ENCODE measurements at places on chromosomes 3 and 15.
A peak's percentile ranks its signal among the peaks of the same experiment; 100 is the strongest.

GRCh38 chr3:124772081-124772831, 42.0 kb downstream of the UMPS start:
- no peaks in the 10 kb centered on the region for H3K4me1 ChIP-seq
- H3K36me3 ChIP-seq = no peaks in the 10 kb centered on the region
- no peak overlapping the region for H3K27ac ChIP-seq
- H3K27me3 ChIP-seq = peaks cover 46% of the 10 kb centered on the region

DNA sequence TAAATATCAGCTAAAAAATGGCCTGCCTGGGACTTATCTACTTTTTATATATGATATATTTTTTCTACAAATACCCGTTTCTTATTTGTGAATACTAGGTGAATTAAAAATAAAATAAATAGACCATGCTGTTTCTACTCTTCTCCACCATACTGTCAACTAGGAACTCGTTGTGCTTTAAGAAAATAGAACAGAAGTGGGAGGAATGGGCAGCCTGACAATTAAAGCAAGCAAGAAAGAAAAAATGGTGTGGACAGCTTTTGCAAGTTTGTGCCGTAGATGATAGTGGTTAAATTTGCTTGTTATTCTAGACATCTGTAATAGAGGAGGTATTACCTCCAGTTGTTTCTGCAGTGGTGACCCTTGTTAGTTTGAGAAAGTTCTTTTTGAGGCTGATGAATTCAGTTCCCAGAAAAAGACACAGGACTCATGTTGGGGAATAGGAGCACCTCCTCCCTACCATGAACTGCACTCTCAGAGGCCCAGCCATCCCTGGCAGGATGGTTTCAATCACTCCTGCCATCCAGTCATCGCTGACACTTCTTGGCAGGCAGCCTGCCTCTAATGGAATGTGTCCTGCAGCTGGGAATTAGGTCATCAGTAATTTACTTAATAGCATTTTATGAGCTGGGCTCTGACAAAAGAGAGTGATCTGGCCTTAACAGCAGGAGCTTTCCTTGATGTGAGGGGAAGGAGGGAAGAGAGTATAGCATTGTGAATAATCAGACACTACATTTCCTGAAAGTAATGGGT, 105.0 kb upstream of the GAP43 start:
- no peak for ATAC-seq
- H3K4me1 ChIP-seq = peaks cover 10% of the 10 kb centered on the region
- peaks cover 27% of the 10 kb centered on the region for H3K27me3 ChIP-seq
- H3K4me3 ChIP-seq = no peak overlapping the region

DNA sequence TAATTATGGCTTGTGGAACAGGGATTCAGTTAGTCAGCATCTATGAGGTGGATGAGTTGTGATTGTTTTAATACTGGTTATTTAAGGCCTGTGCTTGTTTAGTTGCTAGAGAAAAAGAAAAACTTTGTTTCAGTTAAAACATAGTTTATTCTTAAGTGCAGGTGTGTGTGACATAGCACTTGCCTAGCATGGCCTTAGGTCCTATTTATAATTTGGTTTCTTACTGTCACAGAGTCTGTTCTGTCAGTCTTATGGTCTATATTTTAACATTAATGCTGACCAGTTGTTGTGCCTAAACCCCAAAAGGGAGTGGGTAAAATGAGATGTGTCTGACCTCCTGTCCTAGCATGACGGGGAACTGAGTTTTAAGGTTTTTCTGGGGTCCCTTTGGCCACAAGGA, 486.3 kb downstream of the ZIC1 start:
- H3K4me1 ChIP-seq = no peaks in the 10 kb centered on the region
- no peaks in the 10 kb centered on the region for H3K36me3 ChIP-seq
- H3K27ac ChIP-seq = no peak overlapping the region
- H3K4me3 ChIP-seq = no peak overlapping the region

- no peaks in the 10 kb centered on the region for H3K4me1 ChIP-seq
- H3K36me3 ChIP-seq = no peaks in the 10 kb centered on the region
- no peak for ATAC-seq
Observed at GRCh38 chr3:55526332-55527030, 39.4 kb upstream of the WNT5A start.

DNA sequence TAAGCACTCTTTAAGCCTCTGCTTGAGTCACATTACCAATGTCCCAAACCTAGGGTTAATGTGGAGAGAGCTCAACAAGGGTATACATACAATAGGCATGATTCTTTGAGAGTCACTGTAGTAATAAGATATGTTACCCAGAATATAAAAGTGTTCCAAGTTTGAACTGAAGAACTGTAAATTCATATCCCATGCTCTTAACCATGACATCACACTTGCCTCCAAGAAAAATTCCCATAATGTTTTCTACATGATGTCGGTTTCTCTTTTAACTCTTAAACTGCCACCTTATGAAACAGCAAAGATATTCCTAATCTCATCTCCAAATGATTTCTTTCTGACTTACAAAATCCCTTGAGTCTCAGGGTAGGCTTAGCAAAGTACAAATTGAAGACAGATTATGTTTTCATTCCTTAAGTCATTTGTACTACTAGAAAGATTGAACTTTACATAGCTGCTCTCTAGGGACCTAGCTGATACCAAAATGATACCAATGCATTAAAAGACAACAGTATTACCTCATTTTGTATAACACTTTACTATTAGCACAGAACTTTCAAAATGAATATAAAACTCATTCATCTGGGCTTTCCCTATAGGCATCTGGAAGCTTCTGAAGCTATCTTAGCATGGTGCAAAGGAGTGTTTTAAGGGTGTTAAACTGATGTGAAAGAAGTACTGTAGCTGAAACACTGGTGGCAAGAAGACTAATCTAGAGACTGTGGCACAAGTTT, 127.1 kb downstream of the KCNMB2 start:
- H3K4me3 ChIP-seq = no peak overlapping the region
- H3K27ac ChIP-seq = no peak overlapping the region
- ATAC-seq = no peak
- H3K27me3 ChIP-seq = peaks cover 19% of the 10 kb centered on the region

GRCh38 chr3:164380156-164380555, 698.1 kb downstream of the SI start:
- ATAC-seq = no peak
- no peaks in the 10 kb centered on the region for H3K4me1 ChIP-seq
- no peaks in the 10 kb centered on the region for H3K36me3 ChIP-seq
- no peak overlapping the region for H3K27ac ChIP-seq
- H3K4me3 ChIP-seq = no peak overlapping the region
- no peaks in the 10 kb centered on the region for H3K27me3 ChIP-seq

DNA sequence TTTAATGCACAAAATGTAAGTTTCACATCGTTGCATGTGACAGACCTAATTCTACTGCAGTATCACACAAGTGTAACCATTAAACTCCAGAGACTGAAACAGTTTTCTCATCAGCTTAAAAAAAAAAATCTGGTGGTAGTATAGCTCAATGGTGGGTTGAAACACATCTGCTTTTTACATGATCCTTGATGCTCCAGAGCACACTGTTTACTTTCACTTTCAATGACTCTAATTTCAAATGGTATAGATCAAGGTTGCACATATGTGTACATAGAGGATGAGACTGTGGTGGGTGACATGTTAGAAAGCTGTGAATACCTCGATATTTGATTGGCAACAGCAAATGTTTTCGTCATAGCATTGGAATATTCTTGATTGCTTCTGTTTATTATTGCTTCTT, 22.4 kb downstream of the MCTP2 start:
- H3K4me3 ChIP-seq = no peak overlapping the region
- ATAC-seq = peak; percentile 53
- peak overlapping the region; percentile 17 for H3K27ac ChIP-seq
- H3K36me3 ChIP-seq = peaks cover 15% of the 10 kb centered on the region

- H3K4me3 ChIP-seq = no peak overlapping the region
- no peaks in the 10 kb centered on the region for H3K27me3 ChIP-seq
- no peak for ATAC-seq
- H3K27ac ChIP-seq = no peak overlapping the region
- H3K4me1 ChIP-seq = peaks cover 10% of the 10 kb centered on the region
Observed at GRCh38 chr15:77076323-77076915, 5.5 kb upstream of the TSPAN3 start.

DNA sequence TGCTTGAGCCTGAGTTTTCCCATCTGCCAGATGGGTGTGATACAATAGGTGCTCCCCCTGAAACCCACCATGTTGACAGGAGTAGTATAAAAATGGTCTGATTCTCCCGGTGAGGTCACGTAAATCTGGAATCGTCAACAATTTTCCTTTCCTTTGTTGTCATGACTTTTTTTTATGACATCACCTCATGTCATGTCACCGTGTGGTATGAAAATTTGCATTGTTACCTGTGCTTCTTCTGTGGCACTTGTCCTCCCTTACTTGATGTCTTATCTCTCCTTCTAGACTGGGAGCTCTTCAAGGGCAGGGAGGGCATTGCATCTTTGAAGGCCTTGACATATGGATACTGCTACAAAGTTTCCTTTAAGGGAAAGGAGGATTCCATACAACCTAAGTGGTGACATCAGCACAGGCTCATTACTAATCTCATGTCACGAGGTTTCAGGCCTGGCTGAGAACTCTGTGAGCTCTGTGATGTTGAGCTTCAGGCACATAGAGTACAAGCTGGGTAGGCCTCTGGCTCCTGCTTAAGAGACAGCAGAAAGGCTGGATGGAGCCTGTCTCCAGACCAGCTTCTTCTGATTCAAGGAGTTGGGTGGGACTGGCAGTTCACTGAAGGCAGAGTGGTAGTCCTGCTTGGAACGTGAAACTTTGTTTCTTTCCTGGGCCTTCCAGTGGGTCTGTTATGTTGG, 66.3 kb downstream of the LPP start:
- no peak overlapping the region for H3K27ac ChIP-seq
- H3K4me3 ChIP-seq = no peak overlapping the region
- peaks cover 13% of the 10 kb centered on the region for H3K4me1 ChIP-seq
- H3K36me3 ChIP-seq = peaks cover 26% of the 10 kb centered on the region

DNA sequence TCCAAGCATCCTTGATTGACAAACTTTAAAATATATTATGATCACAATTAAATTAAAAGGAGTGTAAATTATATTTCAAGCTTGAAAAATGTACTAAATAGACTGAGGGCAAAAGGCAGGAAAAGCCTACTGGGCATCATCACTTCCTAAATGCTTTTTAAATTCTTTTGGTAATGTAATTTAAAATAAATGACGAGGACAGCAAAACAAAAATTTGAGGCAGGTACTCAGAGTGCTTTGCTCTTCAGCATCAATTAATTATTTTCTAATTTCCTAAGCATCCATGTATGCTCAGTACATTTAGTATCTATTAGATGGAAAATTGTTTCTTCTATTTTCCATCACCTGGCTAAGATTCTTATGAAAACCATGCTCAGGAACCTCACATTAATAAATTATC, 5.2 kb downstream of the CBLB start:
- peaks cover 19% of the 10 kb centered on the region for H3K4me1 ChIP-seq
- no peak overlapping the region for H3K4me3 ChIP-seq
- peaks cover 6% of the 10 kb centered on the region for H3K36me3 ChIP-seq
- no peak for ATAC-seq

DNA sequence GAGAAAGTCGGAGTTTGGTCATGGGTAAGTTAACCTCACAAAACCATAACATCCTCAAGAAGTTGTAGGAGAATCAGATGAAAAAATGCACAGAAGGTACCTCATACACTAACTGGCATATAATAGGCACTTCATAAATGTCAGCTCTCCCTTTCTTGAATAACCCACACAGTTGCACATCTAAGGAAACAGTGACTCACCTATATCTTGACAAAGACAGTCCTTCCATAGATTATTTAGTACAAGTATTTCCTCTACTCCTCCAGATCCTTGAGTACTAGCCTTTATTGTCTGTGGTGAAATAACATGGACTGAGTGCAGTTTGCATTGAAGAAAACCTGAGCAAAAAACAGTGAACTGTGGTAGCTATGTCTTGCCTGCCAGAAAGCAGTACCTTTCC, 46.6 kb downstream of the MAGI1 start:
- H3K27me3 ChIP-seq = peaks cover 11% of the 10 kb centered on the region
- no peak overlapping the region for H3K27ac ChIP-seq
- no peak overlapping the region for H3K4me3 ChIP-seq
- H3K36me3 ChIP-seq = no peaks in the 10 kb centered on the region
- ATAC-seq = no peak
- H3K4me1 ChIP-seq = no peaks in the 10 kb centered on the region

DNA sequence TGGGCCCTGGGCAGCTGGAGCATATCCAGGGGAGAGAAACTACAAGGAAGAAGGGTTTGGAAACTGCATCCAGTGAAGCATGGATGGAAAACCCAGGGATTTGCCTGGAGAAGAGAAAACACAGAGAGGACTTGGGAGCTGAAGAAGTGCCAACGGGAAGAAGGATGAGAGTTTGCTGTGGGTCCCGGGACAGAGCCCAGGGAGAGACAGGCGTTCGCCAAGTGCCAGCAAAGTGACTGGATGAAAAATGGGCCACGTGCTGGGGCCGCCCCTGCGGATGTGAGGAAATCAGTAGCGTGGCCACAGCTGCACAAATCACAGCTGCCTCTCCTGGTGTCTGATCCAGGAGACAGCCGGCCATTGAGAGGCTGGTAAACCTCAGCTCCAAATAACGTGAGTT, 70.4 kb downstream of the HES1 start:
- peaks cover 45% of the 10 kb centered on the region for H3K27me3 ChIP-seq
- ATAC-seq = no peak
- H3K27ac ChIP-seq = no peak overlapping the region
- H3K4me3 ChIP-seq = no peak overlapping the region
- peaks cover 14% of the 10 kb centered on the region for H3K4me1 ChIP-seq

GRCh38 chr3:23916152-23916885, 471 bp downstream of the NKIRAS1 start:
- H3K27me3 ChIP-seq = no peaks in the 10 kb centered on the region
- H3K36me3 ChIP-seq = peaks cover 43% of the 10 kb centered on the region

GRCh38 chr3:25727316-25727715, 55.9 kb downstream of the NGLY1 start:
- H3K36me3 ChIP-seq = peaks cover 49% of the 10 kb centered on the region
- no peak overlapping the region for H3K27ac ChIP-seq
- ATAC-seq = no peak
- H3K4me3 ChIP-seq = no peak overlapping the region
- H3K27me3 ChIP-seq = no peaks in the 10 kb centered on the region

DNA sequence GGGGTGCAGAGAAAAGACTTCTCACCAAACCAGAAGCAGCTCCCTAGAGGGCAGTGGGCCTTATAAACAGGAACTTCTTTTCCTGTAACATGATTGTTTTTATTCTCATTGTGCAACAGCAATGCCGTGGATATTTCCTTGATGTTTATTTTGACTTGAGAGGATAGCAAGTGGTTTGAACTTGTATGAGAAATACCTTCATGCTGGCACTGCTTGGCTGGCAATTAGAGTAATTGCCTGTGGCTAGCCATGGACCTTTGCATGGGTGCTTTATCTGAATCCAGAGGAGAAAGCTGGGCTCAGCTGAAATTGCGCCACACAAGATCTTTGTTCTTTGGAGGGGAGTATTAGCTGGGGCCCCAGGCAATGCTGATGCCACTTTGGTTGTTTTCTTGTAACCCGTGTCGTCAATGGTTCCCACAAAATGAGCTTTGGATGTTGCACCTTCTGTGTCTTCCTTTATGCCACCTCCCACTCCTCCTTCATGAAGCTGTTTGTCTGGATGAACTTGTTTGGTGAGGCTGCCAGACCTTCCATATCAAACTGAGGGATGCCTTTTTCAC, 37.9 kb downstream of the CMTM8 start:
- no peak for ATAC-seq
- H3K27me3 ChIP-seq = no peaks in the 10 kb centered on the region
- peaks cover 6% of the 10 kb centered on the region for H3K4me1 ChIP-seq
- no peaks in the 10 kb centered on the region for H3K36me3 ChIP-seq

Data from stimulated activated memory B cell treated with anti-CD40 and anti-IgM and Interleukin-4, amounts not matched to agents 10 μg/mL and 1 μg/mL and 100 μg/mL, for 72 hours (primary cell).